Left renal cortex interstitium (tissue), 4 donors: ENCODE measurements at places on chromosomes 5 and 9.

DNA sequence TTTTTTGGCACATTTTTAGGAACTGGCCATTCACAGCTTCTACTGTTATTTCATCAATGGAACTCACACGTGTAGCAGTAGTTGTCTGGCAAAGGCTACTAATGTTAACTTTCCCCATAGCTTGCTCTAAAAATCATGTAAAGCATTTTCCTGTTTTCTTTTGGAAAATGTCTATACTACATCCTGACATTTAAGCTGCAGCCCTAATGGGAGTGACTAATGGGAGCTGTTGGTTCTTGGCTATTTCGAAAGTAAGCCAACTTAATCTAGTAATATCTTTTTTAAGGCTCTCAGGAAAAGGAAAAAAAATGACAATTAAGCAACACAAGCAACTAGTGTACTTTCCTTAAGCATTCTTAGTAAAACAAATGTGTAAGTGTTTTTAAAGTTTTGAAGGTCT is 169.2 kb downstream of the SLC12A2 start:
- no peak for DNase-seq

DNA sequence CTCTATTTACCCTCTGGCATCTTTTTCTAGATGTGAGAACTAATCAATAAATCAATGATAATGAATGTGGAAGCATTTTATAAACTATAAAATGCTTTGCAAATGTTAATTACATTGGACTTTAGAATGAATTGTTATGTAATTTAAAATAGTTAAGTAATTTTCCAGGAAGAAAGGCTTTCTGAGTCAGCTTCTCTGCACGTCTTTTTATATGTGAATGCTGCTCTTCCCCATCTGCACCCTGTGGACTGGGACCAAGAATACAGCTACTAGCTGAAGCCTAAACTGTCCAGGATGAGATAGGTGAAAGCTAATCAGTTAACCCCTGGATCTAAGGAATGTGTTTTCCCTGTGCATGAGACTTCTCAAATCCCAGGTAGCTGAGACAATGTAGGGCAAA is 292.9 kb downstream of the NR3C1 start:
- no peak for DNase-seq

- DNase-seq, result no peak
These were observed 1429.3 kb downstream of the EFNA5 start for GRCh38 chr5:106241409-106241808.

DNA sequence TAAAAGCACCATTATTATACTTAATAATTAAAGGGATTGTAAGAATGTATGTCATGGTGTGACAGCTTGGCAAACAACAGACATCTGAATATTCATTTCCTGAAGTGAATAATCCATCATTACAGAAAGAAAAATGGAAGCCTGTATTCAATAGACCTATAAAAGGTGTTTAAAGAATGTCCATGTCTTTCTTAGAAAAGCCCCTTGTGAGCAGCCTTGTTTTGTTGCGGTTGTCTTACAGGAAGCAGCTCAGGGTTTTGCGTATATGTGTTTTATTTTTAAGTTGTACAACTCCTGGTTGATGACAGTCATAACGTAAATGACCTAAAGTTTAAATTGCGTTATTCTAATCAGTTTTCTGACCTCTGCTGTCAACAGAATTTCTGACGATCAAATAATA is 53.8 kb downstream of the CAST start:
- DNase-seq, result no peak

- peak; percentile 27 for DNase-seq
These were observed 49.3 kb downstream of the ZFAND5 start for GRCh38 chr9:72315510-72316311.

GRCh38 chr9:111287127-111287526 is 42.9 kb downstream of the OR2K2 start:
- no peak for DNase-seq
